ENCODE measurements at places on chromosomes 4 and X.

- no peak for DNase-seq
Observed at GRCh38 chr4:165921546-165921945, 48.5 kb downstream of the TLL1 start.

DNA sequence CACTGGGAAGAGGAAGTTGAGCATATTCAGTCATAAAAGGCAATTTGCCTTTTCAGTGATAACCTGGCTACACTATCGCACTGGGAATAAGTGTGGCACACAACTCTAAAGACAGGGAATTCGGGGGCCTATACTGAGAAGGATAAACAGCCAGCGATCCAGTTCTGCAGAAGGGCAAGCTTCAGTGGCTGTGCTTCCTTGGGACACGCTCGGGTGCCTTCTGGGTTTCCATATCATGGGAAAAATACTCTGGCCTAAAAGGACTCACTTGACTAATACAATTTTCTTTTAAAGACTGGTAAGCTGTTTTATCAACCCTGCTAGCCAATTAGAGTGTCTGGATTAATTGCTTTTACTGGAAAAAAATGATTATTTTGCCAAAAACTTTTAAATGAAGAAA lies 58.5 kb downstream of the TENM3 start:
- DNase-seq = no peak

DNA sequence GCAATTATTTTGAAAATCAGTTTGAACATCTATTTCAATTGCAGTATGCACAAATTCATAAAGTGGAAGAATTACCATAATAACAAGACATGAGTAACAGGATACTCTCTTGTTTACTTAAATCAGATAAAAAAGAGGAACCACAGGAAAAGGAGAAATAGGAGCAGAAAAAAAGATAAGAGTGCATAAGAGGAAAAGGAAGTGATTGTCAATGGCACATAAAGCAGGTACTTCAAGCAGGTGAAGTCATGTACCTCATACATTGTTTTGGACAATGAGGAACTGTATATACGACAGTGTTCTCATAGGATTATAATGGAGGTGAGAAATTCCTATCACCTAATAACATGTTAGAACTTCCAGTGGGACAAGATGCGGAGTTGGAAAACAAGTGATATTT lies 334.5 kb upstream of the PCDH7 start:
- DNase-seq = no peak

DNA sequence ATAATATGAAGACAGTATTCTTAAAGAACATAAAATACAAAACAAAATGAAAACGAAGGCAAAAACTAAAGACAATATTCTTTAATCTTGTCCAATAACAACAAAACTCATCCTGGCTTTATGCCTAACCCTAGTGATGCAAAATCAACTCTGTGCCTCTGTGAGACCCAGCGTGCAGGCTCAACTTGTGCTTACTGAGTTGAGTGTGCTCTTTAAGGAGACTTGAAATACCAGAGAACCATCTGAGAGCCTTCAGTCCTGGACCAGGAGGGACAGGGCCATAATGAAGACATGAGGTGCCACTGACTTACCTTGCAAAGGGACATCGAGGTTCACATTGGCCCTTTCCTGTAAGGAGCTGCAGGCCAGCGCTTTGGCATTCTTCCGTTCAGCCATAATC lies 77.1 kb downstream of the NSUN7 start:
- DNase-seq = no peak

DNA sequence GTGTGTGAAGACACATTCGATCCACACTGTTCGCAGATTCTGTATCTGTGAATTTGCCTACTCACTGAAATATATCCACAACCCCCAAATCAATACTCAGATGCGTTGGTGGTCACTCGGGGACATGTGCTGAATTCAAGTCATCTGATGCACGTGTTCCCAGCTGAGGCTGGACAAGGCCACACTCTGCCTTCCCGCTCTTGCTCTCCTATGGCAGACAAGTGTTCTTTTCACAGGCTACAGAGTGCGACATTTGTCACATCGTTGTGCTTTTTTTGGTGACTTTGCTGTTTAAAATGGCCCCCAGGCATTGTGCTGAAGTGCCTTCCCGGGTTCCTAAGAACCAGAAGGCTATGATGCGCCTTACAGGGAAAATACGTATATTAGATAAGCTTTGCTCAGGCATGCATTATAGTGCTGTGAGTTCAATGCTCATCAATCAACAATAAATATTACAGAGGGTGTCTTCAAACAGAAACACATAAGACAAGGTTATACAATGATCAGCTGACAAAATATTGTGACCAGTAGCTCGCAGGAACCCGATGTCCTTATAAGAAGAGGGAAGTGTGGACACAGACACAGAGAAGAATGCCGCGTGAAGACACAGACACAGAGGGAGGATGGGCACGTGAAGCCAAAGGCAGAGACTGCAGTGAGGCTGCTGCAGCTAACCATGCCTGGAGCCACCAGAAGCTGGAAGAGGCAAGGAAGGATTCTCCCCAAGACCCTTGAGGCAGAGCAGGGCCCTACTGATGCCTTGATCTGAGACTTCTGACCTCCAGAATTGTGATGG lies 42.0 kb downstream of the IRF2 start:
- no peak for DNase-seq

DNA sequence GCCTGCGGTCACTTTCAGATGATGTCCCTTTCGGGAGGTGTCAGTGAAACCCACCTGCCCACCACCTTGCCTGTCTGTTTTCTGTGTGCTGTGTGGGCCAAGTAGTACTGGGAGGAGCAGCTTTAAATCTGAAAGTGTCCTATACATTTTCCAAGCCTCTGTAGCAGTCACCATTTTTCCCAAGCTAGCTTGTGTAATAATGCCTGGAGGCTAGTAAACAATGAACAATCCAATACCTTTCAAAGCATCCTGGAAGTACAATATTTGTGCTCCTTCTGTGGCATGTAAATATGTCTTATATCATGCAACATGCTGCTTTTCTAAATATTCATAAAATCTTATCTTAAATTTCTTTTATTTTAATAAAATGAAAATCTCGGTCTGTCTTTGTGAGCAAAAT lies 111.6 kb upstream of the C1GALT1C1 start:
- no peak for DNase-seq

DNA sequence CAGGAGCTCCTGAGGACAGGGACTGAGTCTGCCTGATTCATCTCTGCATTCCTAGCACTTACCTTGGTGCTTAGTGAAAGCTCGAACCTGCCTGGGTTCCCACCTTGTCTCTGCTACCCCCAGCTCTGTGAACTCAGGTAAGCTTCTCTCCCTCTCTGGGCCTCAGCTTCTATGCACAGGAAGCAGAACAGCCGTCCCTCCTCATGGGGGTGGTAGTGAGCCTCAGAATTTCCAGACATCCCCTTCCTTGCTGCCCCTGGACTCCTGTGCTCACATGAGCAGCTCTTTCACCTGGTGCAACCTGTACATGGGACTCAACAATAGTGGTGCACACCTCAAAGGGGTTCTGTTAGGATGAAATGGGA lies 50.8 kb downstream of the HTRA3 start:
- no peak for DNase-seq

GRCh38 chrX:10855845-10856244 lies 235.5 kb upstream of the MID1 start:
- no peak for DNase-seq

DNA sequence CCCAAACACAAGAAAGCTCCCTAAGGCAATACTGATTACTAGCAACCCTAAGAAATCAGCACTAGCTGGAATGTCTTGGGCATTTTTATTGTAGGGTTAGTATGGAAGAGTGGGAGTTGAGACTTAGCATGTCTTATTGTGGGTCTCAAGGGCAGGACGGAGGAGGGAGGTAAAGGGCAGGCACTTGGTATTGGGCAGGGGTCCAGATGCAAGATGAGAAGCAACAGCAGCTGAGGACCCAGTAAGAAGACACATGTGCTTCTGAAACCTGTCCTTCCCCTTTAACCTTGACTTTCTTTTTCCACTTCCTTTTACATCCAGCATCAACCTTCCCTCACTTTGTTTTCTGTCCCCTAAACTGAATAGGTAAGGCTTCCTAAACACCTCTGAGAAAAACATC lies 37.4 kb downstream of the LARP7 start:
- no peak for DNase-seq

GRCh38 chrX:99820197-99820596 lies 589.9 kb downstream of the PCDH19 start:
- no peak for DNase-seq

- DNase-seq = no peak
Observed at GRCh38 chr4:99404595-99405287, 30.4 kb downstream of the ADH7 start.

DNA sequence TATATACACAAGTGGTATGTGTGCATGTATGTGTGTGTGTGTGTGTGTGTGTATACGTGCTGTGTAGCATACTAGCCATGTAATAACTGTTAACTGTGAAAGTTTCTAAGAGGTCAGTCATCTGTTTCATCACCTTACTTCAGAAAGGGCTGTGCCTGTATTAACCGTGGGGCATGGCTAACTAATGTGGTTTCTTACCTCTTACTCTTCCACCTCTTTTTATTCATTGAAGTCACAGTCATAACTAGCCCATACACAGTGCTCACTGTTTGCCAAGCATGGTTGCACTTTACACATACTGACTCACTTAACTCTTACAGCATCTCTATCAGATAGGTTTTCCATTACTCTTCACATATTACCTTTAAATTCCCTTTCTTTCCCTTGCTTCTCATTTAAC lies 23.7 kb upstream of the LRAT start:
- no peak for DNase-seq

GRCh38 chr4:53861856-53862610 lies 202.4 kb downstream of the CHIC2 start:
- no peak for DNase-seq

- no peak for DNase-seq
Observed at GRCh38 chr4:40243386-40243948, 46.6 kb downstream of the RHOH start.

- no peak for DNase-seq
Observed at GRCh38 chr4:1833307-1834046, 22.5 kb downstream of the LETM1 start.

DNA sequence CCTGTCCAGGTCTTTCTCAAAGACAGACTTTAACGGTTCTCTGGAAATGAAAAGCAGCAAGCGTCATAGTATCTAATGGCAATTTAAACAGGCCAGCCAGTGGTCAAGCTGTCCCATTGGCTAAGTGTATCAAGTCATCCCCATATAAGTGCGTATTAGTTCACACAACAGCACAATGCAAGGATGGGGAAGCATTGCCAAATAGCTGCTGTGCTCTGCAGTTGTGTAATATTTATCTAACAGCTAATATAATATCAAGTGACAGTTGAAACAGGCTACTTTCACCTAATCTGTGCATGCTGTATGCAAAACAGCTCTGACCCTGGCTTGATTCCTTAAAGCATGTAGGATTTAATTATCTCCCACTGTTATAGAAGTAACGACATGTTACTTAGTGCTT lies 134.8 kb upstream of the PPARGC1A start:
- no peak for DNase-seq

- no peak for DNase-seq
Observed at GRCh38 chr4:41507291-41507947, 30.5 kb upstream of the LIMCH1 start.

GRCh38 chrX:42695800-42696358 lies 82.1 kb downstream of the PPP1R2C start:
- DNase-seq = no peak

Data from NCI-H2171 (cell line).